ENCODE measurements at places on chromosomes 7 and 10.

GRCh38 chr7:91837397-91838070 is 43.0 kb downstream of the MTERF1 start:
- DNase-seq = no peak

- no peak for DNase-seq
Observed at GRCh38 chr7:11742496-11742895, 89.5 kb downstream of the THSD7A start.

DNA sequence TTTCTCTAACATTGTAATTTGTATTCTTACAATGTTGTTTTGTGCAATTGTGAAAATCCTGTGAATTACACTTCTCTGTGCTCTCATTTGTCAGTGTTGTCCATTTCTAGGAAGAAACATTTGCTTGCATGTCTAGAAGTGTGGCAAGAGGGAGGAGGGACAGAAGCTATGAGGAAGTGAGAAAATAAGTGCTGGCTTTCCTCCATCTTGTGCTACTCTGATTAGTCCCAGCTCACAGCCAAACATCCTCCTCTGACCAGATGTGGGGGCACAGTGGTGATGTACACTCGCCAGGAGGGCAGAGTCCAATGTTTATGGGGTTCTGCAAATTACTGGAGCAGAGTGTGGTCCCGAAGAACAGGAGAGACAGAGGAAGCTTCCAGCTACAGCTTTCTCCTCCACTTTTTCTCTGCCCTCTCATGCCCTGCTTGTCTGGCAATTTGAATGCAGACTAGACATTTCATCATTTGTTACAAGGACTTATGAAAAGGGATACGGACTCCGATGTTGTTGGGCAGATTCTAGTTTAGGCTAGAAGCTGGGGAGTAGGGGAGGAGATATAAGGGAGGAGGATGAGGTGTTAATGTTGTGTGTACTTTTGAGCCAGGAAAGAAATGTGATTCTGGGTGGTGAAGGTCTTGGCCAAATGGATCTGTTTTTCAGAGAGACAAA is 131.0 kb upstream of the C1GALT1 start:
- DNase-seq = no peak

- no peak for DNase-seq
Observed at GRCh38 chr7:152895527-152895926, 136.0 kb downstream of the ACTR3B start.

GRCh38 chr7:13309535-13309934 is 622.1 kb downstream of the ARL4A start:
- DNase-seq = no peak

DNA sequence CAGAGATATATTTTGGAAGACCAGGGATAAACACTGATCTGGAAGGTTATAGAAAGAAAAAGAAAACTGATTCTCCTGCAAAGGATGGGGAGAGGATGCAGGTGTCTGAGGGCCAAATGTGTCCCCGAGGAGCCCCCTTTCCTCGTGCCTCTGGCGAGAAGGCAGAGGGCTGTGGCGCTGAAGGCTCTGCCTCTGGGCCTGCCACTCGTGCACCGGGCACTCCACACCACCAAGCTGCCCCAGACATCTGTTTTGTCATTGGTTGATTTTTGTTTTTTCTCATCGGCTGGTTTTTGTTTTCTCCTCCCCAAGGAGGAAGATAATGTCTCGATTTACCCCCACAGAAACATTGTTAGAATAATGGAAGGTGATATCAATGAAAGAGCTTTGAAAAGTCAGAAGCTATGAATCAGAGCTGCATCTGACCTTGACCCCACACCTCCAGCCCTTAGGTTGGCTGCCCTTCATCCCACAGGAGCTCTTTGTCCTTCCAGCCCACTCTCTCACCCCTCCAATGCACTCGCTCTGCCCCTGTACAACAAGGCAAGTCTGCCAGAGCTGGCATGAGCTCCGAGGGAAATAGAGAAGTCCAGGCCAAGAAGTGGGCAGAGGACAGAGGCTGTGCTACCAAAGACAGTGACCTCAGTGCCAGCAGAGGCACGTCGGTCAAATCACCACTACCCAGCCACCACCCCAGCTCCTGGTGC is 124.8 kb downstream of the TCERG1L start:
- DNase-seq = no peak
